ENCODE measurements at places on chromosomes 7 and 10.

GRCh38 chr7:33276325-33276724, 147.0 kb downstream of the BBS9 start:
- DNase-seq = no peak

GRCh38 chr7:10239695-10240345, 733.9 kb upstream of the PHF14 start:
- DNase-seq = no peak

DNA sequence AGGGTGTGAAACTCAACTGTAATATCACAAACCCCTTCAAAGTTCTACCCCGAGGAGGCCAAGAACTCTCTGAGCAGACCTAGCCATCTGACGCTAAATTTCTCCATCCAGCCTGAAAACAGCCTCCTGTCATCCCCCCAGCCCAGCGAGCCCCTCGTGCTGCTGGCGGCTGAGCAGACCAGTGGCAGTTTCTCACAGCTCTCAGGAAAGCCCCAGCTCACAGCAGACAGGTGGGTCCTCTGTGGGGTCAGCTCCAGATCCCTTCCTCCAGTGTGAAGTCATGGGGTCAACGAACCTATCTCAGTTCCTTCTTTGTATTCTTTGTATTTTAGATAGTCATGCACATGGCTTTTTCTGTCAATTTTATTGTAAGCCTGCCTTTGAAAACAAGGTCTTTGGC, 7.8 kb downstream of the GARIN1A start:
- no peak for DNase-seq

- DNase-seq = no peak
Observed at GRCh38 chr10:74187237-74187636, 36.2 kb downstream of the ADK start.

- DNase-seq = no peak
Observed at GRCh38 chr7:146249272-146249671, 132.7 kb downstream of the CNTNAP2 start.

GRCh38 chr10:92553959-92554358, 19.9 kb downstream of the IDE start:
- DNase-seq = no peak

DNA sequence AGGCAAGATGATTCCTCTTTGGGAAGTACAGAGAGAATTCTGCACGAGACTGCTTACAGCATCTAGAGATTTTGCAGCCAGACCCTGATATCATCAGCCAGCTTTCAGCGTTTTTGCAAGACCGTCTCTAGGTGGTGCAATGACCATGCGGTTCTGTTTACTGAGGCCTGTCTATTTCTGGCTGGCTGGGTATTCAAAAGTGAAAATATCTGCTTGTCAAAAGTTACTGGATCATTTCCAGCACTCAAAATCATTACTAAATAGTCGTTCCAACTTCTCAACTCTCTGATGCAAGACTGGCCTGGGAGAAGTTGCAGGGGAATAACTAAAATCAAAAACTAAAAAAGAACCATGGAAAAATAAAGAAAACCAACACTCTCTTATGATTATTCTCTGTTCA, 240.1 kb downstream of the ELMO1 start:
- DNase-seq = no peak

DNA sequence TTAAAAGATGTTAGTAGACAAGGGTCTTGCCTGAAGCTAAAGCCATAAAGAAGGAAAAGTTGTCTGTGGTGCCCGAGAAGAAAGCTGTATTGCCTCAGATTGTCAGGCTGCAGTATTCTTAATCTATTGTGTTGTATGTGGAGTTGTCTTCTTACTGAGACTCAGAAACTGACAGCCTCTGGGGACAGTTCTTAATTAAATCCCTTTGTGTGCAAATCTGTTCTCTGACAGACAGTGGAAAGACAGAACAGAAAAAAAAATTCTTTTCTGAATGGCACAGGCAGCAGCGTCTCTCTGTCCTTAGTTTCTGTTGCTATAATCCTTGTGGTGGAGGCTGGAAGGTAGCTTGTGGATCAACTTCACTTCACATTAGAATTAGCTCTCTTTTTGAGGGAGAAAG, 16.8 kb downstream of the VWC2 start:
- DNase-seq = no peak

- DNase-seq = no peak
Observed at GRCh38 chr7:106518967-106519366, 142.0 kb downstream of the CCDC71L start.

Data from HEK293T (cell line).